ENCODE measurements at places on chromosomes 3 and 15.
A peak's percentile ranks its signal among the peaks of the same experiment; 100 is the strongest.

DNA sequence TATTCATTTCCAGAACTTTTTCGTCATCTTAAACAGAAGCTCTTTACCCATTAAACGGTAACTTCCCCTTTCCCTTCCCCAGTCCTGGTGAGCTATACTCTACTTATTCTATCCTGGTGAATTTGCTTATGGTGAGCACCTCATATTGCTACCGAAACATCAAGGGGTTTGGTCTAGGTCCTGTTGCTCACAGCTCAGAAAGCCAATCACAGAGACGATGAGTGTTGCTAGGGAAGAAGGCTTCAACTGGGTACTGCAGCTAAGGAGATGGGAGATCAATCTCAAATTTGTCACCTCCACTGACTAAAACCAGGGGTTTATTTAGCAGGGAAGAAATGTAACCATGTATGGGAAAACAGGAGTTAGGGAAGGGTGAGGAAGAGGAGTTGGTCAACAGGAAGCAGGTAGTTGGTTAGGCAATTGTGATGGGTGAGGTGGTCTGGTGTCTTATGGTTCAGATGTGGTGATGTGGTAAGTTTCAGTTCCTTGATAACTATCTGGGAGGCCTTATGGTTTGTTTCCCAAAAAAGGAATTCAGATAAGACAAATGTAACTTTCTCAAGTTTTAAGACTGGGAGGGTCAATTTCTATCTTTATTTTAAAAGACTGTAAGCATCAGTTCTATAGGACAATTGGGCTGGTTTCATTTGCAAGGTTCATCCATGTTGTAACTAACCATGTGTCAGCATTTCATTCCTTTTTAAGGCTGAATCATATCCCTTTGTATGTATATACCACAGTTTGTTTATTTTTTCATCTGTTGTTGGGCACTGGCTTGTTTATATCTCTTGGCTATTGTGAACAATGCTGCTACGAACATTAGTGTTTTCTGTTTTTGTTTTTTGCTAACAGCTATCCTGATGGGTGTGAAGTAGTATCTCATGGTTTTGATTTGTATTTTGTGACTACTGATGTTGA, 24.3 kb downstream of the ARHGAP11B start:
- DNase-seq = peak; percentile 12

DNA sequence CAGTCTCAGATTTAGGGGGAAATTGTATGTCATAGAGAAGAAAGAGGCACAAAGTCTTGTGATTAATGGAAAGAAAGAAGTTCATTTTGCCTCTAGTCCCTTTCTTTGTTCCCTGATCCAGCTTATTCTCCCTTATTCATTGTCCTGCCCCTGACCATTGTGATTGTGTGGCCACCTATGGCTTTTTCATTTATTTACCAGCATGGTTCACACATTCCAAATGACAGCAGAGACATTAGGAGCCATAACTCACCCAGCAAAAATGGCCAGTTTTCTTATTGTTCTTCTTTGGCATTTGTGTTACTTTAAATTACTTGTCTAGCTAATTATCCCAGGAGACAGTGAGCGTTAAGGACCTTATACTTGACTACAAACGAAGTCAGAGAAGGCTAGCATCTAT, 36.3 kb upstream of the SGO1 start:
- DNase-seq = no peak

DNA sequence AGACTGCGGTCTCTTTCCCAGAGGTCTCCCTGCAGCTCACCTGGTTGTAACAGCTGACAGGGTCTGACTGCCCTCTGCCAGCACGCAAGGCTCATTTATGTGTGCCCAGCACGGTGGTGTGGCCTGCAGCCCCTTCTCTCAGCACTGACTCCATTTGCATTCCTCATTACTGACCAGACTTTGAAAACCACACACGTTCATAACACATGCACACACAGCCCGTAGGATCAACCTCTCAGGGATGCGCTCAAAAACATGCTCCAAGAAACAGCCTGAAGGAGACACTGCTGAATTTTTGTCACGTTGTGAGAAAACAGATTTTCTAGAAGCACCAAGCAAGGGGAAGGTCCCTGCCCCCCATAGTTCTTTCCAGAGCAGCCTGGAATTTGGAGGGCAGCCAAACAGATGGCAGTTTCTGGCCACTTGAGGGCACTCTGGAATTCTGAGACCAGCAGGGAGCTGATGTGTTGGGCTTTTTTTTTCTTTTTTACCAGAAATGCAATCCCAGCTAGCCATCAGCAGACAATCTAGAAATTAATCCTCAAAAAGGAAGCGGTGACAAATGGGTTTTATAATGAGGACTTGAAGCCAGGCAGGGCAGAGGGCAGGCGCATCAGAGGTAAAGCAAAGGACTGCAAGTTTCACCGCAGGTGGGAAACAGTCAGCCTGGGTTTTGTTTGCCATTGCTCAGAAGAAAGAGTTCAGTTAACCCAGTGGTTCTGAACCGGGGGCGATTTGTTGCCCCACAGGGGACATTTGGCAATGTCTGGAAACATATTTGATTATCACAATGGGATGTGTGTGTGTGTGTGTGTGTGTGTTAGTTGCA, 170.5 kb upstream of the PROK2 start:
- peak; percentile 20 for DNase-seq

- DNase-seq = peak; percentile 44
Observed at GRCh38 chr3:124834723-124835718, 52.1 kb downstream of the ITGB5 start.

Measured in stimulated activated naive B cell treated with anti-CD40 and anti-IgM and Interleukin-4, amounts not matched to agents 10 μg/mL and 1 μg/mL and 100 μg/mL, for 72 hours (primary cell).